ENCODE measurements at places on chromosomes 16 and 17. TPM values are rescaled to one million over a fixed set of nuclear protein-coding genes. Genes with fewer than 3 reads are reported as not detected.

DNA sequence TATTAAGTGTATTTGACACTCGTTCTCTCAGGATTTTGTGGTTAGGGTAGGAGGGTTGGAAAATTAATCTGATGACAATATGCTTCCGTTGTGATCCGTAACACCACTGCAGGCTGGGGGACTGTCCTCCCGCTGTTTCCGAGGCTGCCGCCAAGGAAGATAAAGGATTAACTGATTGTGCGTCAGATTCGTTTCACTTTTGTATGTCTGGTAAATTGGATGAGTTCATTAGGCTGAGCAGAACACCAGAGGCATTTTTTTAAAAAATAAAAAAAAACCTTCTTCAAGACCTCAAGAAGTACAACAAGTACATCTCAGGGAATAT, 486.7 kb upstream of the SALL1 start:
- DNase-seq = no peak

DNA sequence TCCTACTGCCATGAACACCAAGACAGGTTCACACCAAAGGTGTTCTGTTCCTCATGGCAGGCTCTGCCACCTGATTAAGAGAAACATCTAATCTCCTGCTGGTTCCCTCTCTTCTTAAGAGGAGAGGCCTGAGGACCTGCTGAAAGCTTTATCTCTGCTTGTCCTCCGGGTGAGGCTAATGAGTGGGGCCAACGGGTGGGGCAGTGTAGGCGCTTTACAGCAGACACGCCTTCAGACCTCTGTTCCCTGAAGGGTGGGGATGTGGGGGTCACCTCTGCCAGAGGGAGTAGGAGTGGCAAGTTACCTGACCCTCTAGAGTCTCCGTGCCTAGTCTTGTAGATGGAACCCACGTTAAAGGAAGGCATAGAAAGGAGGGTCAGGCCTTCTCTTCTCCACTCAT, 4.2 kb upstream of the MRM1 start:
- DNase-seq = no peak

GRCh38 chr17:12627781-12628451, 37.8 kb upstream of the MYOCD start:
- no peak for DNase-seq

DNA sequence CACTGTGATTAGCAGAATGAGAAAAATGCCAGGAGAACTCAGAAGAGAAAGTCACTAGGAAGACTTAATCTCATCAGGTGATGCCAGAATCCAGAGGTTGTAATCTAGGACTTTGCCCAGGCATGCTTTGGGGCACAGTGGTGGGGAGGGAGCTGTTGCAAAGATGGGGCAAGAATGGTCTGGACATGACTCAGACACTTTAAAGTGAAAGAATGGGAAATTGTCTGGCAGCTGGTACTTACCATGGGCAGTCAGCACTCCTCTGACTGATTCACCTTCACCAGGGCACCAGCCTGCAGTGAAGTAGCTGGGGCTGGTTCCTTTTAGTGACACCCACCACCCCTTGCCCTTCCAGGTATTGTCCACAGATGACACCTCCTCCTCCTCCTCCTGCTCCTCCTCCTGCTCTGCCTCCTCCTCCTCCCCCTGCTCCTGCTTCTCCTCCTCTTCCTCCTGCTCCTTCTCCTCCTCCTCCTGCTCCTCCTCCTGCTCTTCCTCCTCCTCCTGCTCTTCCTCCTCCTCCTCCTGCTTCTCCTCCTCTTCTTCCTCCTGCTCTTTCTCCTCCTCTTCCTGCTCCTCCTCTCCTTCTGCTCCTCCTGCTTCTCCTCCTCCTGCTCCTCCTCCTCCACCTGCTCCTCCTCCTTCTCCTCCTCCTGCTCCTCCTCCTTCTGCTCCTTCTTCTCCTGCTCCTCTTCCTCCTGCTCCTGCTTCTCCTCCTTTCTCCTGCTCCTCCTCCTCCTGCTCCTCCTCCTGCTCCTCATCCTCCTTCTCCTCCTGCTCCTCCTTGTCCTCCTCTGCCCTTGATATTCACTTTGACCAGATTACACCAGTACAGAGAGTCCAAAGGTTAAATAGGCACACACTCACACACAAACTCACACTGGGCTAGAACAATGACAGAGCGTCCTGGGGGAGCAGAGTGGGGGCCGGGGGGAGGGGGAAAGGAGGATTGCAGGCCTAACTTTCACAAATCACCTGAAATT, at the start of gene CHD9NB:
TSS of gene CHD9NB (minus strand) at position 379 of the 983 bp plus-strand sequence. CDS start 8,739 bp downstream, outside the sequence.
- DNase-seq = peak; percentile 62

Gene TLCD2
- 12.0 TPM for total RNA-seq

Gene BRICD5
- total RNA-seq = 5.4 TPM

GRCh38 chr17:3981455-3981854, 17.2 kb upstream of the ATP2A3 start:
- no peak for DNase-seq

Data from Caco-2 (cell line).